ENCODE measurements at places on chromosomes 12 and 14.
A peak's percentile ranks its signal among the peaks of the same experiment; 100 is the strongest.

DNA sequence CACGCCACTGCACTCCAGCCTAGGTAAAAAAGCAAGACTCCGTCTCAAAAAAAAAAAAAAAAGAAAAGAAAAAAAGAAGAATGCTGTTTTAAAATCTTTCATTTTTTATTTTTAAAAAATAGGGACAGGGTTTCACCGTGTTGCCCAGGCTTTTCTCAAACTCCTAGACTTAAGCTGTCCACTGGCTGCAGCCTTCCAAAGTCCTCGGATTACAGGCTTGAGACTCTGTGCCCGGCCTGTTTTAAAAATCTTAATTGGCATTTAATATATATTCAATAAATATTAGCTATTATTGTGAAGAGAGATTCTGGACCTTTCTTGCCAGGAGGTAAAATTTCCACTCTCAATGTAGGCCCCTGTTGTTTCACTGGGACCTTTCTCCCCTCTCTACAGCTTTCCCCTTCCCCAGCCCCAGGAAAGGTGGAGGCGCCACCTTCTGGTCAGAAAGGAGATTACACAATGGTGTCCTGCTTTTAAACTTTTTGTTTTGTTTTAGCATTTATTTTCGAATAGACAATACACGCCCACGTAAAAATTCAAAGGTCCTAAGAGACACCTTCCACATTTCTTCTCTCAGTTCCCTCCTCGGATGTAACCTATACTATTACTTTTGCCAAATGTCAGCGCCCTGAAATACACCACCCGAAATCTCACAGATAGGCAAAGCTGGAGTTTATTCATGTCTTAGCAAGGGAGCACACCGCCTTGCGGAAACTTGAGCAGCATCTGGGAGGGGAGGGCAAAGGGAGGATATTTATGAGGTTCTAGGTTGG is 23.8 kb upstream of the PHC1 start:
- DNase-seq, result peak; percentile 67

GRCh38 chr12:85823436-85824180 is 12.6 kb downstream of the RASSF9 start:
- DNase-seq, result no peak

DNA sequence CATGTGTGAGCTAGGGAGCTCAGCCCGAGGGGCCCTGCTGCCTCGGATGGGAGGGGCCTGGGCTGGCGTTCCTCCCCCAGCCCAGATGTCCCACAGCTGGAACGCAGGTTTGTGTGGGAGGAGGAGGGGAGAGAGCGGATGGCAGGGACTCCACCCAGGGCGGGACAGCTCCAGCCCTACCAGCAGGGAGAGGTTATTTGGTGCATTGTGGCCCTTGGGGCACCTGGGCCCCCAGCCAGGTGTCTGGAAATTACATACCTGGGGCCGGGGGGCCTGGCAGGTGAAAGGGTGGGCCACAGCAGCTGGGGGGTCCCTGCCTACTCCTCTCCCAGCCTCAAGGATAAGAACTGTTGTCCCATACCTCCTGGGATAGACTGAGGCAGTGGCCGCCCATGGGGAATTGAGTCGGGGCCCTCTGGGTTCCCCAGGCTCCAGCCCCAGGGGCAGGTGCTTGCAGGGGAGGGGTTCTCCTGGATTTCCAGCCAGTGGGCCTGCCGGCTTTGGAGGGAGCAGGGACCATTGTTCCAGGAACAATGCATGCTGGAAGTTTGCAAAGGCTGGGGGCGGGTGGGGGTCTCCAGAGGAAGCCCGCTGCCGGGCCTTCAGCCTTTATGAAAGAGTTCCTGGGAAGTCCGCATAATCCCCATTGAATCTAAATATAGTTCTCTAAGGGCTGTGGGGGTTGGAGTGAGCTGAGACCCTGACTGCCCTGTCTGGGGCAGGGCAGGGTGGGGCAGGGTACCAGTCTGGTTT is 1.2 kb downstream of the KIF26A start:
- DNase-seq, result peak; percentile 74

DNA sequence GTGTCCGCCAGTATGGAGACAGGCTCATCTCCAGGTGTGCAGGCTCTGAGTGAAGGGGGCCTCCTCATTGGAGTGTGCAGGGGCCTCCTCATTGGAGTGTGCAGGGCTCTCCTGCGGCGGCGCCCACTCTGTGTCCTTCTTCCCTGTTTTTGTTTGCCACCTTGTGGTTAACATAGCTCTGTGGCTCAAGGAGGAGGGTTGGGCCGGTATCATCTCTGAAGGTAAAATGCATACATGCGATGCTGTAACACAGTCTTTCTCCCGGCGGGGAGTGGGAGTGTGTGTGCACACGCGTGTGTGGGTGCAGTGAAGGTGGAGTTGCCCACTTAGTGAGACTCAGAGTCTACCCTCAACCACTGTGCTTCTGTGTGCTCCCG is 429.4 kb downstream of the ZFP36L1 start:
- DNase-seq, result no peak

DNA sequence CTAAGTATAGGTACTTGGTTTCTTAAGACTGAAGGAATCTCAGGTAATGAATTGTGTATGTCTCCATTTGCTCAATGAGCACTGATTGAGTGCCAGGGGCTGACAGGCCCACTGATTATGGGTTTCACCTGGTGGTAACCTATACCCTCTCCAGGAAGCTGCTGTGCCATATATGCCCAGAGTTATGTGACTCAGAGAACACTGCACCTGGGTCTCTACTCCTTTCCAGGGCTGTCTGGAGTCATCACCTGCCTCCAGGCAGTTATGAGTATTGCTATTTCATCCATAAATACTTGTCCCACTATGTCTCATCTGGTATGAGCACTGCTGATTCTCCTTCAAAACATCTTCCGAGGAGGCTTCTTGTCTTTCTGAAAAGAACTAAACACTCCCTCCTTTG is 692.9 kb downstream of the BCL11B start:
- no peak for DNase-seq

DNA sequence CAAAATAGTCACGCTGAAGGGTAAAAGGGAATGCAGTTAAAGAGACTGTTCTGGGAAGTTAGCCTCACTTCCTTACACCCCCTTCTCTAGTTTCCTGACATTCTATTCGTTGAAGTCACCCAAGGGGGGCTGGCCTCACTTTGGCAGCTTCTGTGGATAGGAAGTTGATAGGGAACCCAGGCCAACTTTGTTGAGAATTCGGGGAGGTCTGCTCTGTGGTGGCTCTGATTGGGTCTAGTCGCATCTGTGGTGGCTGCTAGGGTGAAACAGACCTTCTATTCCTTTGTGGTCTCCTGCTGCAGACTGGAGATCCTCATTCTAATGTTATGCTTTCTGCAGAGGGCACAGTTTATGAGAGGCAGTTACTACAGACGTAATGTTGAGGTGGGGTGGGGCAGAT is 28.8 kb upstream of the GZMB start:
- no peak for DNase-seq

DNA sequence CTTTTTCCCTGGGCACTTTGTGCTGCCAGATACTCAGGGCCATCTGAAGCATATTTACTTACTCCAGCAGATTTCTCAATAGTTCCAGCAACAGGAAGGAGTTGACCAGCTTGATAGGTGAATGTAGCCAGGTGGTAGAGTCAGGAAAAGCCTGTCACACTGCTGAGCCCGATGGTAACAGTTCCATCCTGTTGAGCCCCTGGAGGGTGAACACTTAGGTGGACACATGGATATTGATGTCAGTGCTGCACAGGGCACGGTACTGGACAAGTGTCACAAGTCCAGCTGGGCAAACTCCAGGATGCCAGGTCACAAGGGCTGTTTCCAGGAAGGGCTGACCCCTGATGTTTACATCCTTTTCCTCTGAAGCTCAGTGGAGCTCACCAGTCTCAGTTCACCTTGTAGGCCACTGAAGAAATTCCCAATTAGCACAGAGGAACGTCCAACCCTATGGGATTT is 2.3 kb upstream of the SMOC1 start:
- DNase-seq, result no peak

GRCh38 chr12:119669744-119670472 is 2.0 kb downstream of the PRKAB1 start:
- DNase-seq, result no peak

DNA sequence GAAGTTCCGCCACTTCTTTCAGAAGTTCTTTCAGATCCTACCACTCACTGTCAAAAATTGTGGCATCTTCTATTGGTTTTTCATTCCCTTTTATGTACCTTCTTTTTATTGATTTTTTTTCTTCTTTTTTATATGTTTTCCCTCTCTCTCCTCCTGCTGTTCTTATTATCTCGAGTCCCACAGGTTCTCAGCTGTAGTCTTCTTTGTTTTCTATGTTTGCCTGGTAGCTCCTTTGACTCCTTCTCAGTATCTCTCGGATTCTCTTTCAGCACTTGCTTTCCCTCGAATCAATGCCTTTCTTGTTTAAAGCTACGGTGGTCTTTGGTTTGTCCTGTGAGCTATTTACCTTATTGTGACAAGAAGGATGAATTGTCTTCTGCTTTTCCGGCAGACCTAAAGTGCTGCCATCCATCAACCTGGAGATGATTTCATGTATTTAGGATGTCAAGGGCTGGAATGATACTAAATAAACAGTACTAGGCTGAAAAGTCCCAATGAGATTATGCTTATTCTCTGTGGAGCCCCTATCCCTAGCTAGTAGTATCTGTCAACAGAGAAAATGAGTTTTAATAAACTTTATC is 541.7 kb downstream of the NOVA1 start:
- DNase-seq, result no peak
